Fibroblast of villous mesenchyme (primary cell): ENCODE measurements at places on chromosomes 12 and 14. TPM values are rescaled to one million over a fixed set of nuclear protein-coding genes. Genes with fewer than 3 reads are reported as not detected.

The OTUB2 gene
- total RNA-seq, result 0.97 and 1.3 TPM in 2 replicates

The CAPZA3 gene
- total RNA-seq, result not detected in 2 replicates

The TTC6 gene
- total RNA-seq, result under 0.01 TPM in 2 replicates

The E2F7 gene
- total RNA-seq, result 10.4 and 17.4 TPM in 2 replicates

The POTEG gene
- not detected in 2 replicates for total RNA-seq

The CELA1 gene
- total RNA-seq, result not detected in 2 replicates

The IKZF4 gene
- total RNA-seq, result 1.3 and 3.5 TPM in 2 replicates

The RTL1 gene
- not detected in 2 replicates for total RNA-seq

DNA sequence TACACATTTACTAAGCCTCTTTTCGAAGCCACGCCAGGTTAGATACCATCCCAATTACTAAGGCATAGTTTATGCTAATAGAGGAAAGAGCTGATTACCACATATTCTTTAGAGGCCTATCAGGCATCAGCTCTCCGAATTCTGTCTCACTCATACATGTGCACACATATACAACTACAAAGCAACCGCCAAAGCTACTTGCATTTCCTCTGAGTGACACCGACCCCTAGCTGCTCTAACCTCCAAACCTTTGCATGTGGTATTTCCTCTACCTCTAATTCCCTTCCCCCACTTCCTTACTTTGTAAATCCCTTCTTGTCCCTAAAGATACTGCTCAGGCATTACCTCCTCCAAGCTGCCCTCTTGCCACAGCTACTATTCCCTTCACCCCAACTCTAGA lies 107.2 kb downstream of the DUSP6 start:
- peak; percentile 65 for DNase-seq

DNA sequence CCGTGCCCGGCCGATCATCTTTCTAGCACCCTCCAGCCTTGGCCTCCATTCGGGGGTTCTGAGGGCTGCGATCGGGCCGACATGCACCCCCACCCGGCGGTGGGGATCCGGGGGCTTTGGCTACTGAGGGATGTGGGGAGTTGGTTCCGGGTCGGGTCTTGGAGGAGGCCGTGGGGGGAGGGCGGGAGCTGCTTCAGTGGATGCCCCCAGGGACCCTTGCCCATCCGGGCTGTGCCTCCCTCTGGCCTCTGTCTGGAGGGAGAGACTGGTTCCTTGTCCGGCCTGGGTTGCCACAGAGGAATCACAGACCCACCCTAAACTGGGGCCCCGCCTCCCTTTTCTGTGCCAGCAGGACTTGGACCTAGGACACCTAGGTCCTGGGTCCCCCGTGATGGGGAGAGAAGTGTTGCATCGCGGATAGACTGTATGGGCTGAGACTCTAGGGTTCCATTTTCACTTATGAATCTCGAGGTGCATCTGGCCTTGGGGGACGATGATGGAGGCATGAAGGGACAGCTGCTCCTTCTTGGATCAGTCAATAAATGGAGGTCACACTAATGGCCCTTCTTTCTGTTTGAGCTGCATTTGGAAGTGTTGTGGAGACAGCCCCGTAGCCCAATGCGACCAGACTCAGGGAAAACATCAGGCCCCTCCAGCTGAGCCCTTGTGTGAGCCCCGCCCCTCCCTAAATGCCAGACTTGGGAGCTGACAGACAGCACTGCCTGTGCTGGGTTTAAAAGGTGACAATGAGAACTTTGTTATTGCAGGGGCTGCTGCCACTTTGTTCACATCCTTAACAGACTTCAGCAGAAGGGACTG lies 577 bp downstream of the DTX3 start:
- DNase-seq, result no peak

GRCh38 chr14:97311411-97311810 lies 514.2 kb downstream of the VRK1 start:
- DNase-seq, result no peak

DNA sequence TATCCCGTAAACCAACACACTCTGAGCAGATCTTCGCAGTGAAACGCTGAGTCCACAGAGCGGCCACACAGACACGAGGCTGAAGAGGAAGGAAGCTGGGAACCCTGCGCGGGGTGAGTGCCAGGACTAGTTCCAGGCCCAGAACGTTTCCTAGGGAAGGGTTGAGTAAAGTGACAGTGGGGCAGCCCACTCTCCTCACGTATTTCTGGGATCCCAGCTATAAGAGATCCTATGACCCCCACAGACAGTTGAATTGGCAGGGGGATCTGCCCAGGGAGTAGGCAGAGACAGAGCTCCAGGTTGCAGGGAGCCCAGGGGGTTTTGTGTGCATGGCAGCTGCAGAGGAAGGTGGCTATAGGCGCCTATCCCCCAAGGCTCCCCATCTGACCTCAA lies 51.1 kb downstream of the GTF2A1 start:
- no peak for DNase-seq

- DNase-seq, result no peak
Measured at GRCh38 chr14:98607341-98607910, 664.6 kb downstream of the BCL11B start.

GRCh38 chr14:68775614-68776126 lies 17.2 kb downstream of the ZFP36L1 start:
- no peak for DNase-seq

DNA sequence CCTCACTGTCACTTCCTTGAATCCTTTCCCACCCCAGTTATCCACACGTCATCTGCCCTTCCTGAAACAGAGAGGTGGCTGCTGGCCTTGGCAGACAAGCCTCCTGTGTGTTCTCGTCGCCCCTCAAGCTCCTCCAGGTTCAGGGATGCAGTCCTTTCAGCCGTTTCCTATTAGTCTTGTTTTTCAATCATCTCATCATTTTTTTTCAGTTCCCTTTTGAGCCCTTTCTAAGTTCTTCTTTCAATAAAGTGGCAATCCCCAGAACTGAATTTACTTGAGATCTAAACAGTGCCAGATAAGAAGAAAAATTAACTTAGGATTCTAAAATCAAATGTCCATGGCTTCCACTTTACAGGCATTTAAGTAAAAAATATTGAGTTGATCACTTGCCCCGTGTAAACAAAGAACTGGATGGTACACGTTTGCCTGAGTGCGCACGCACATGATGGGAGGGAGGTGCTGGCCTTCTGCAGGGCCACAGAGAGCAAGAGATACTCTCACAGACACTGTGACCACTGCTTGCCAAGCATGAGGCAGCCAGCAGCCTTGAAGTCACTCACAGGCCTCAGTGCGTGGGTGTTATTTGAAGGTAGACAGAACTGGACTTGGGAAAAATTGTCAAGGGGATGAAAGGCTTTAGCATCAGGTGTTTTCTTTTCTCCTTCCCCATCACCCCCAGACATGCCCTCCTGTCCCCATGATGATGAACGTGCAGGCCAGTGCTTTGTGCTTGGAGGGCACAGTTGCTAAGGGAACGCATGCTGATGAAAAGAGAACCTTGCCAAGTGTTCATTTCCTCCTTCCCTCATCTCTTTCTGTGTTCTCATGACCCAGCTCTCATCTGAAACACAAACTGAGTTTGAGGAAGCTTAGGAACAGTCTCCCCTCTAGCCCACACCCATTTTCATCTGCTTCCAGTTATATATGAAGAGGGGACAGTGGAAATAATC lies 408.3 kb downstream of the EGLN3 start:
- no peak for DNase-seq

GRCh38 chr14:53894456-53894855 lies 62.2 kb downstream of the BMP4 start:
- peak; percentile 81 for DNase-seq
